CD4-positive, alpha-beta T cell (primary cell): ENCODE measurements at places on chromosomes 6 and 20.

GRCh38 chr6:30914854-30915590, 984 bp downstream of the VARS2 start:
- no peak for DNase-seq

- no peak for DNase-seq
Observed at GRCh38 chr6:169985121-169986015, 233.9 kb downstream of the ERMARD start.

DNA sequence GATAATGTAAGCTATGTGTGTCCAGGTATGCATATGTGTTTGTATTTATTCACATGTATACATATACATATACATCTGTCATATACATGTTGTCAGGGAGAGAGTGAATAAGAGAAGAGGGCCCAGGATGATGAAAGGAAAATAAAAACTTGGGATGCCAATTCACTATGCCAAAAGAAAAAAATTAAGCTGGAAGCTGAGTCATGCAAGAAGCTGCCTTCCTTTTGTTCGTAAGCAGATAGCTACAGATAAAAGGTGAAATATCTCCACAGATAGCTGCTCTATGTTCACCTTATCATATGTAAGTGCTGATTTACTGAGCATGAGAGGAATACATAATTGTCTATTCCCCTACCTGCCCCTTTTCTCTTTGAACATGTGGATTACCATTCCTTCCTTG, 579.9 kb downstream of the EPM2A start:
- DNase-seq = no peak

DNA sequence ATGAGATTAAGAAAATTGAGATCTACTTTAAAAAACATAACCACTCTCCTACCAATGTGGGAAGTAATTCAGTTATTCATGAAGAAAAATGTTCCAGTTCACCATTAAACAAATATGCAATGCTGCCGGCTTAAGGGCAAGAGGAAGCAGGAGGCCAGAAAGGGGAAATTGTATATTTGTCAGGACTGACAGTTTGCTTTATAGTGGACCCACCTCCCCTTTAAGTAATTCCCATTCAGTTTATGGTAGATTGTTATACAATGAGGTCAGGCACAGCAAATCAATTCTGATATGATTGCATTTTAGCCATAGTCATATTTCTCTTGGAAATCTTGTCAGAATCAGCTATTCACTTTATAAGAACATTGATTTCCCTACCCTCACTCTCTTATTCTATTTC, 547.8 kb downstream of the FRK start:
- DNase-seq = no peak

DNA sequence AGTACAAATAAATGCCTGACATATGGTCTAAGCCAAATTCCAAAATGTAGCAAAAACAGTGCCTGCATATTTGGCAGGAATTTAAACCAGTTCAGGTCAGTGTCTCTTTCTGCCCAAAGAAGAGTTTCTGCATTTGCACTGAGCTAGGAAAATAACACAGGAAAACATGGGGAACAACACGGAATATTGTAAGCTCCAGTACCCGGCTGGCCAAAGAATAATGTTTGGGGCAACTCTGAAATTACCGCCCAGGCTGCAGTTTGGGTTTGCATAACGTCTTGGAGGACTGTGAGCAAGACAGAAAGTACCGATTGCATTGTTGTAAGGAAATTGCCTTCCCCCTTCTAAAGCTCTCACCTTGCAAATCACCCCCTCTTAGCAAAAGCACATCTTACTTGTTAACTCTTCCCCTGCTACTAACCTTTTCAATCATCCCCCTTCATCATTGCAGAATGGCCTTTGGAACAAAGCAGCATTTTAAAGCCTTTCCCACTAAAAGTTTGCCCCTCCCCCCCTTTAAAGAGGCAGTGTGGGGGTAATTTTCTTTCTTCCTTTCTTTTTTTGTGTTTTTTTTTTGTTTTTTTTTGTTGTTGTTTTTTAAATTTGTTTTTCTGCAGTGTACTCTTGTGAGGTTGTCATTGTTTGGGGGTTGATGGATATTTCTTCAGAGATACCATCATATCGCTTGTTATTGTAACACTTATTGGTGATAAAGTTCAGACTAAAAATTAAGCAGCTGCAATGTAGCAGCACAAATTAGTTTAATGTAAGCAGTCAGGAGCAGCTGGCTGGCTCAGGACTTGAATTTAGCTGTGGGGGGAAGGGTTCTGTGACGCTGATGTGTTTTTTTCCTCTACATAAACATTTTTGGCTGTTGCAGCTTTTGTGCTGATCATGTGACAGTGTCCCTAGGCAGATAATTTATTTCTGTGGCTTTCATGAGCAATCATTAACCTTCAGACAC, 100.0 kb upstream of the CITED2 start:
- no peak for DNase-seq

- no peak for DNase-seq
Observed at GRCh38 chr20:41392295-41392694, 25.7 kb upstream of the EMILIN3 start.

DNA sequence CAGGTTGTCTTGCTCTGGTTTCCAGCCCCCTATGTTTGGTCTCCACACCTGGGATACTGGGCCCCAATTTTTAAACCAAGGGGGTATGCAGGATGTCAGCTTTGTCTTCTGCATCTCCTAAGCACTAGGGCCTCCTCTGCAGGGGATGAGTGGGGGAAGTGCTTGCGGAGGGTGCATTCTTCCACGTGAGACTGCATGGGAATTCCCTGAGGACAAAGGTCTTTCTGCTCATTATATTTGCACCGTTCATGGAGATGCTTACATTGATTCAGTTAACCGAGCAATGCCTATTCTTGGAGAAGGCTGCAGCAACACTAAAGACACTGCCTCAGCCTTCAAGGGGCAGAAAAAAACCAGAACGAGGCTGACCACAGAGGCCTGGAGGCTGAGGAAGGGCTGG, 45.4 kb downstream of the RAB44 start:
- DNase-seq = no peak
